ENCODE measurements at places on chromosomes 7 and 10.
A peak's percentile ranks its signal among the peaks of the same experiment; 100 is the strongest.

DNA sequence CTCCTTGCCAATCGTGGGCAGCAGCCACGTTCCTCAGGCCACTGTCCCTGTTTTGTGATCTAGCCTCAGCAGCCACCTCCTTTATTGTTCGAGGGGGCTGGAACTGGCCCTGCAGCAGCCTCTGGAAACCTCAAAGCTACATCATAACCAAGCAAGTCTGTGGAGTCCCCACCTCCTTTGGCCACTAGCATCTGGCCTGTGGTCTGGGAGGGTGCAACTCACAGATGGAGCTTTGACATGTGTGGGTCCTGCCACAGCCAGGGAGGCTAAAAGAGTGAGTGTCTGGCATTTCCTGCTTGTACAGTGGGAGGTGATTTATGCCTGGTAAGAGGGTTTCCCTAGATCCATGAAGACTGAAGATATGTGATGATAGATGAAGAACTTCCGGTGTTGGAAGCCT is 32.3 kb upstream of the NUB1 start:
- DNase-seq, result no peak

DNA sequence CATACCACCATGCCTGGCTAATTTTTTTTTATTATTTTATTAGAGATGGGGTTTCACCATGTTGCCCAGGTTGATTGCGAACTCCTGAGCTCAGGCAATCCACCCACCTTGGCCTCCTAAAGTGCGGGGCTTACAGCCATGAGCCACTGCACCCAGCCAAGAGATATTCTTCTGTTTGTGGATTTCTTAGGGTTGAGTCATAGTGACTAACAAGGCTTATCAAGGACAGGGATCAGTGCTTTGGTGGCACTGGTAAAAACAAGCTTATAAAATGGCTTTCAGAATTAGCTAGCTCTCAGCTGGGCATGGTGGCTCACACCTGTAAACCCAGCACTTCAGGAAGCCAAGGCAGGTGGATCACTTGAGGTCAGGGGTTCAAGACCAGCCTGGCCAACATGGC is 122.4 kb downstream of the ZNF248 start:
- no peak for DNase-seq

GRCh38 chr10:633279-634245 is 55.9 kb downstream of the DIP2C start:
- DNase-seq, result no peak

GRCh38 chr7:79298145-79298760 is 155.2 kb downstream of the MAGI2 start:
- DNase-seq, result peak; percentile 13

- no peak for DNase-seq
These were observed 35.3 kb upstream of the CDCA7L start for GRCh38 chr7:21980926-21981500.

- no peak for DNase-seq
These were observed 66.3 kb upstream of the EFCAB10 start for GRCh38 chr7:105647591-105647990.

DNA sequence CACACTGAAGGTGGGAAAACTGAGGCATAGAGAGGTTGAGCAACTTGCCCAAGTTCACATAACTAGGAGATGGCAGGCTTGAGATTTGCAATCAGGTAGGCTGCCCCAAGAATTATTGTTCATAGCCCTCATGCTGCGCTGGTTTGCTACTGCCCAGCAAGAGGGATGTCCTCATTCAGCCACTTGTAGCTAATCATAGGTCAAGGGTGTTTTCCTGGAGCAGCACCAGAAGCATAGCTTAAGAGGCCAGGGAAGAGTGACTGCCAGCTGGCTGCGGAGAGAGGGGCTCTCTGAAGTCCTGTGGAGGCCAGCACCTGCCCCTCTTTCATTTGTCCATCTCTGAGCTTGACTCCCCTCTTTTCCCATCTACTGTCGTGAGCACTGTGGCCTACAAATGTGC is 15.0 kb downstream of the CDHR3 start:
- DNase-seq, result no peak

- DNase-seq, result no peak
These were observed 82.1 kb downstream of the PKD1L1 start for GRCh38 chr7:47866120-47866519.

GRCh38 chr7:82932516-82932915 is 230.2 kb downstream of the PCLO start:
- no peak for DNase-seq

DNA sequence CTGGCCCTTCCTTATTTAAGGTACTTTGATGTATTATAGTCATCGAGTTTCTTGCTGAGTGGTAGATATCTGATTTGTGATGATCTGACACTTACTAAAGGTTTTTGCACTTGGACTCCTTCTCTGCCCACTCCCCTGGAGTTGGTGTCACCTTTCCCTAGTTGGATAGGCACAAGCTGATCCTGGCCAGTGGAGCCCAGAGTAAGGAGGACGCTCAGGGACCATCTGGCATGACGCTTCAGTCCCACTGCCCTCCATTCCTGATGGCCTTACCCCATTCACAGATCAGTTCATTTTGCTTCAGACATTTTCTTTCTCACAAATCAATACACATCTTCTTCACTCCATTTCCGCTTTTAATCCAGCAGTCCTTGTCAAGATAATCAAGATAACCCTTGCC is 20.1 kb downstream of the ASB15 start:
- DNase-seq, result no peak

- no peak for DNase-seq
These were observed 41.1 kb downstream of the TMEM270 start for GRCh38 chr7:73901823-73902597.

DNA sequence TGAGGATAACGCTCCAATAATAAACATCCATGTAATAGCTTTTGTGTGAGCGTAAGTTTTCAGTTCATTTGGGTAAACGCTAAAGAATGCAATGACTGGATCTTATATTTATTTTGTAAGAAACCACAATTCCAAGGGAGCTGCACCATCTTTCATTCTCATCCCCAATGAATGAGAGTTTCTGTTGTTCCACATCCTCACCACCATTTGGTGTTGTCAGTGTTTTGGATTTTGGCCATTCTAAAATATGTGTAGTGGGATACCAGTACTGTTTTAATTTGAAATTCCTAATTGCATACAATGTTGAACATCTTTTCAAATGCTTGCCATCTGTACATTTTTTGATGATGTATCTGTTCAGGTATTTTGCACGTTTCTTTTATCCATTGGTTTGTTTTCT is 50.9 kb upstream of the SEMA3D start:
- no peak for DNase-seq

- no peak for DNase-seq
These were observed 6.8 kb downstream of the STK17A start for GRCh38 chr7:43589728-43590127.

- DNase-seq, result peak; percentile 42
These were observed 59.2 kb upstream of the OIT3 start for GRCh38 chr10:72834183-72834825.

DNA sequence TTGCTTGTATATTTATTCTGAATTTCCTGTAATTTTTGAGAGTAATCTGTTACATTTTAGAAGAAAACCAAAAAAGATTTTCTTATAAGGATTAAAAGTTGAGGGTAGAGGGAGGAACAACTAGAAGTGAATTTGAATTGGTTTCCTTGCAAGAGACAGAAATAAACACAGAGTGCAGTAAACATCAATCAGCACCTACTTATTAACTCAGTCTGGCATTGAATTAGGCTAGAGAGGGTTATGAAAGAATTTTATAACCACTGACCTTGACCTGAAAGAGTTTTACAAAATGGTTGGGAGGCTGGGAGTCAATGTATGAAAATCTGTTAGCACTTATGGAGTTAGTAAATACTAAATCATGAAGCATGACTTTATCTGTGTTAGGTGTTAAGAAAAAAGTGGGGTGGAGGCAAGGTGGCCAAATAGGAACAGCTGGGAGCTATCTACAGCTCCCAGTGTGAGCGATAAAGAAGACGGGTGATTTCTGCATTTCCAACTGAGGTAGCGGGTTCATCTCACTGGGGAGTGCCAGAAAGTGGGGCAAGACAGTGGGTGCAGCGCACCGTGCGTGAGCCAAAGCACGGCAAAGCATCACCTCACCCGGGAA is 106.5 kb downstream of the PDE1C start:
- no peak for DNase-seq

GRCh38 chr10:1526436-1527055 is 210.8 kb downstream of the ADARB2 start:
- DNase-seq, result no peak

DNA sequence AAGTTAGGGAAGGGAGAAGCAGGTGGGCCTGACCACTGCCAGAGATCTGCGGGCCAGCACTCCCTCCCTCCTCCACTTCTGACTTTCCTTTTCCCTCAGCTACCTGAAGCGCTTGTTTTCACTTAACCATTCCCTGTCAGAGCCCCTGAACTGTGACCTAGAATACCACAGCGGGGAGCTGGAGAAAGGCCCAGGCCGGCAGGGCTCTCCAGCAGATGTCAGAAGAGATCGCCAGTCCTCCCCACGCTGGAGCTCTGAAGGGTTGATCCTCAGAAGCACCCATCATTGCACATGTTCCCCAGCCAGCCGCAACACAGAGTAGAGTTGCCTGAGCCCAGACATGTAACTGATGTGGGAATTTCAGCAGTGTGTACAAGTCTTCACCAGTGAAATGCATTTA is 44.4 kb upstream of the GAD2 start:
- no peak for DNase-seq

- no peak for DNase-seq
These were observed 521.7 kb downstream of the ADRA2A start for GRCh38 chr10:111598433-111599059.

GRCh38 chr7:155109121-155109520 is 39.0 kb downstream of the HTR5A start:
- no peak for DNase-seq

DNA sequence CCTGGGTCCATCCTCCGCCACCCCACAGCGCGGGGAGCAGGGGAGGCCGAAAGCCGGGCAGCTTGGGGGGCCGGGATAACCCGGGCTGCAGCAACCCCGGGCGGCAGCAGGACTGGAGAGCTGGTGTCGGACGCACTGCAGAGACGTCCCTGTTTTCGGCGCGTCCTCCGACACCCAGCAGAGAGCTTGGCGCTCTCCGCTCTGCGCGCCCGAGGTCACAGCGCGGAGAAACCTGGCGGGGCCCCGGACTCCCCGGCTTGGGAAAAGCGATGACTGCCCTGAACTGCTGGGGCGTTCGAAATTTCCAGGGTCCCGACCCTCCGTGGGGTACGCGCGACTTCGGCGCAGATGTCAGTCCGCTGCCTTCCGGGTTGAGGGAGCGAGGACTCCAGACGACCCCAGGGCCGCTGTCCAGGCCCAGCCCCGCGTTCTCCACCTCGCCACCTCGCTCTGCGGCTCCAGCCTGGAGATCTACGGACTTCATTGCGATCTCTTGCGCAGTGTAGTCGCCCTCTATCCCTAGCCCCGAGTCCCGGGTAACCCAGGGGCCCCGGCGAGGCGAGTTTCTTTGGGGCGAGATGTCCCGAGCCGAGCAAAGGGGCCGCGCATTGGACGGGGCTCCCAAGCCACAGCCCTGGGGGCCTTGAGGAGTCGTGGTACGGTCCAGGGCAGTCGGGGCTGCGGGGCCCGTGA is 617 bp upstream of the FOXI2 start:
- DNase-seq, result no peak

DNA sequence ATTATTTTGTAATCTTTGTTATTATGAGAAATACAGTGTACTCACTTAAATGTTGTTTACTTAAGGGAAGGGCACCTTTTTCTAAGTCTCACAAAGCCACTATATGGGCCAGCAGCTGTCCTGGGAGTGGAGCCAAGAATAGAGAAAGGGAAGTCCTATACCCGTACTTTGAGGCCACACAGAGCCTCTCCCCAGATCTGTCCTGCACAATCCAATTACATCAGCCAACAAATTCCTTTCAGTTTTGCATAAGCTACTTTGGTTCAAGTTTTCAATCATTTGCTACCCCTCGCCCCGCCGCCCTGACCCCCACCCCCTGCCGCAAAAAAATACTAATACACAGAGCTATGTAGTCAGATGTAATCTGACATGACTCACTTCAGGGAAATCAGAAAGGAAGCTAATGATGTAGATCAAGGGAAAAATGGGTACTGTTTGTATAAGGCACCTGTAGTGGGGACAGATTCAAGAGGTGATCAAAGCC is 297.4 kb upstream of the NEBL start:
- DNase-seq, result no peak

DNA sequence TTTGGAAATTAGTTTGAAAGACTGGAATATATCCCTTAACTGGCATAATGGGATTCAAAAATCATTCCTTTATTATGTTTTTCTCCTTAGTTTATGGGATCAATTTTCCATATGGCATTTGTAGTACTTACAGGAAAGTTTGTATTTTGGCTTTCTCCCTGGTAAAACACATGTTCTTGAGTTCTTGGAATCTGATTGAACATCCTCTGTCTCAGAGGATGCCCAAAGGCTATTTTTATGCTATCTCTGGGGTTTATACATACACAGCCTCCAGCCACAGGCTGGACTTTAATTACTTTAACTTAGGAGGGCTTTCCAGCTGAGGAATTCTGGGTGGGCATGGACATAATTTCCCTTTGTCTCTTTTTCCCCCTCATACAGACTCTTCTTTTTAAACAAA is 236.4 kb downstream of the HGF start:
- no peak for DNase-seq

DNA sequence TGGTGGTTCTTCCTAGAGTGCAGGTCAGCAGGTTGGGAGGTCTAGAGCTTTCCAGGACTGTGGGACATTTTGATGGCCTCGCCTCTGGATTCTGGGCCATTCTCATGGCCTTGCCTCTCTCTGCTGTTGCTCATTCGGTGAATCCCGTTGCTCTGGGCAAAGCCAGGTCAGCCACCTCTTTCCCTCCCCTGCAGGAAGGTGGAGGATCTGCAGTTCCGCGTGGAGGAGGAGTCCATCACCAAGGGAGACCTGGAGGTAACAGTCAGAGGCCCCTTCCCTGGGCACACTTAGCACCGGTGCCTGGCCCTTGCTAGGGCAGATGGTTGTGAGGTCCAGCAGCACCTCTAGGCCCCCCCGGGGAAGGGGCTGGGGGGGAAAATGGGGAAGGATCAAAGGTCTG is 74.9 kb downstream of the CLIP2 start:
- no peak for DNase-seq

DNA sequence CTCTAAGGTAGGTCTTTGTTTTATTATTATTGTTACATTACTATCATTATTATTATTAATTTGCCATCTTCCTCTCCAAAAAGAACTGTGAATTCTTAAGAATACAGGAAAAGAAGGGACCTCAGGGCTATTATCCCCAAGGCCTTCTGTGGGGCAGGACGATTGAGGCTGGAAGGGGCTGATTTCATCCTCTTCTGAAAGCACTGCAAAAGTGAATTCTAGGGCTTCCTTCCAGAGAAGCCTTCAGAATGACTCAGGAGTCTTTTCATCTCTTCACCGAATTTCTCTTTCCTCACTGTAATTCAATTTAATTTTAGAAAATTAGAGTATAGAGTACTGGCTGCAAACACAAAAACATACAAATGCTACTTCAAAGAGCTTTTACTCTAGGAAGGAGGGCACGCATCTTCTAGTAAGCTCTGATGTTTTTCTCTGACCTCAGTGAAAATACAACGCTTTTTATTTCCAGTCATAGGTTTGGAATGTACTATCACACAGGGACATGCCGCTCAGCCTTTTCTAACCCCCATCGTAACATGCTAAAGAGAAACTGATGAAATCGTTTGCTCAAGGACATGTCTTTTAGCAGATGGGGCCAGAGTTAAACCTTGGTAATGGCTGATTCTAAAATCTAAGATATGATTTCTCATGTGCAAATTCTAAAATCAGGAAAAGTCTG is 280.2 kb upstream of the PITRM1 start:
- DNase-seq, result no peak

Measured in NCI-H526 treated with DMSO at 0.1 percent for 48 hours (cell line).